ENCODE measurements at places on chromosomes 6 and 20. TPM values are rescaled to one million over a fixed set of nuclear protein-coding genes. Genes with fewer than 3 reads are reported as not detected.

DNA sequence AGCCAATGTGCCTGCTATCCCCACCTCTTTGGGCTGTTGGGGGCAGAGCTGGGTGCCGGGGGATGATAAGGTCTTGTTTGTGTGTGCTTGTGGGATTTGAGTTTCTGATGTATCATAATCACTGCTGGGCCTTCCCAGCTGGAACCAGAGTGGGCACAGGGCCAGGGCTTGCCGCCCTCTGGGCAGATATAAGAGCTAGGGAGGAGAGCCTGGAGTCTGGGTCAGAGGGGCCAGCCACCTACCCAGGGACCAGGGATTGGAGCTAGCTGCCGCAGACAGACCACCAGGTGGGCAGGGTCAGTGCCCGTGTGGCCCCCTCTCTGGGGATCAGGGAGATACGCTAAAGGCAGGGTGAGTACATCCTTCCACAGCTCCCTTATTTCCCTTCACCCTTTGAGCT lies 3.1 kb upstream of the TLDC2 start:
- DNase-seq: no peak
- no peak overlapping the region for H3K27ac ChIP-seq
- H3K4me3 ChIP-seq: no peak overlapping the region
- no peaks in the 10 kb centered on the region for H3K4me1 ChIP-seq
- H3K27me3 ChIP-seq: no peaks in the 10 kb centered on the region

- H3K27ac ChIP-seq: no peak overlapping the region
- DNase-seq: no peak
- H3K27me3 ChIP-seq: peaks cover 14% of the 10 kb centered on the region
- no peak overlapping the region for H3K4me3 ChIP-seq
- H3K4me1 ChIP-seq: no peaks in the 10 kb centered on the region
Measured at GRCh38 chr20:61625246-61625645, 373.2 kb downstream of the CDH4 start.

DNA sequence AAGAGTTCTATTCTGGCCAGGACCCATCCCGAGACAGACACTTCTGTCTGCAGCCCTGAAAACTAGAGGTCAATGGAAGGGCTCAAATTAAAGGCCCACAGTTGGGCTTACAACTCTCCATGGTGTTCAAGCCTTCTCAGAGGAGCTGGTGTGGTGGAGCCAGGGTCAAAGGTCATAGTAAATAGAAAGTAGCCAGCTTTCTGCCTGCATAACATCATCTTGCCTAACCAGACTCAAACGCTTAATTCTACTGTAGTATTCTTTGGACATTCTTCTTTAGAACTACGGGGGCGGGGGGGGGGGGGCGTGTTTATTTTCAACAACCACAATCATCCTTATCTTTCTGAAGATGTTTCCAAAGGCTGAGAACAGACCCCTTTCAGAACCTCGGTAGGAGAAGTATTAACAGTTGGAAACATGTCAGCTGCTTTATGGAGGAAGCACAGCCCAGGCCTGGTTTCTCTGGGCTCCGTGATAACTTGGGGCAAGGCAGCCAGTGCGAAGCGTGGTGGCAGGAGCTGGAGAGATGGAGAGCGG lies 1.5 kb upstream of the RREB1 start:
- no peaks in the 10 kb centered on the region for H3K36me3 ChIP-seq
- DNase-seq: no peak
- H3K27ac ChIP-seq: peak overlapping the region; percentile 96

TRIM31 gene
- 0.11 TPM for total RNA-seq

DNA sequence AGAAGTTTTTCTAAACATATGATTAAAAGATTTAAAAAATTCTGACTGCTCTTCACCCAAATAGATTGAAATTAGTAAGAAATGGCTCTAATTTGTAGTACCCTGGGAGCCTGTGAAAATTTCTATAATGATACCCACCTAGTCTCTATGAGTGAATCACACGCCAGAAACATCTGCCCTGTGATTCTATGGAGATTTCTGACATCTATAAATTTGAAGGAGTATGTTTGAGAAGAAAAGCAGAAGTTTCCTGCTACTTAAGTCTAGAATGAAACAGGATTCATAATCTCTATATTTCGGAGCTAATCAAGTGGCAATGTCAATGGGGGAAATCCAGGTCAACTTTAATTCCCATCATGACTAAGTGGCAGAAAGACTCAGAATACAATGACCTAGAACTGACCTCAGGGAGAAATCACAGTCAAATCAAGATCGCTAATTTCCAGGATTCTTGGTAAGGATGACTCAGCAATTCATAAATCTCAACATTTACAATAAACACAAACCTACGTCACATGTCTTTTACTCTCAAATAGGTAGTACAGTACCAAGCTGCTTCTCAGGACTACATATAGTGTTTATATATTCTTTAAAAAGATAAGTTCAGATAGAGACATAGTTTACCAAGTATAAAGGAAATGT lies 186.2 kb upstream of the TNFAIP3 start:
- no peak overlapping the region for H3K27ac ChIP-seq
- H3K4me1 ChIP-seq: no peaks in the 10 kb centered on the region
- DNase-seq: no peak
- H3K4me3 ChIP-seq: no peak overlapping the region
- H3K36me3 ChIP-seq: no peaks in the 10 kb centered on the region

GRCh38 chr20:25040438-25040831 lies 17.5 kb downstream of the ACSS1 start:
- H3K4me1 ChIP-seq: peaks cover 5% of the 10 kb centered on the region
- DNase-seq: no peak
- no peaks in the 10 kb centered on the region for H3K27me3 ChIP-seq
- no peak overlapping the region for H3K27ac ChIP-seq

DNA sequence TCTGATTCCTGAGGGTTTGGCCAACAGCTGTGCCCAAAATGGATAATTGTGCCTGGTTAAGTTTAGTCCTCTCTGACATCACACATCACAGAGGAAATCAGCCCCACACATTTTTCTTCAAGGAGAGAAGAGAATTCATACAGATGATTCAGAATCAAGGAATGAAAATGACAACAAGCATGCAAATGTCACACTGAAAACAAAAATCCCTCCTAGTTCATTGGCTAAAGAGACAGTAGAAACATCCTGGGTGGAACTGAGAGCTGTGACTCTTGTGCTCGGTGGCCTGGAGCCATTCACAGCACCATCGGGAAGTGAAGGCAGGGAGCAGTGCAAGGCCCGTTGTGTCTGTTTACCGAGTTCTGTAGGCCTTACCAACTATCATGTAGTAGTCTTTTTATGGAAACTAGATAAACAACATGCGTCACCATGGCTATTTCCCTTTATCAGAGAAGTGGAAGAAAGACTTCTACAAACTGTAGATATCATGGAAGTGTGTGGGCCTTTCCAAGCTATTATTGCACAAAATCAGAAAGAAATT lies 81.7 kb upstream of the TENT5A start:
- no peak for DNase-seq
- H3K36me3 ChIP-seq: no peaks in the 10 kb centered on the region
- no peaks in the 10 kb centered on the region for H3K27me3 ChIP-seq
- no peak overlapping the region for H3K27ac ChIP-seq
- no peaks in the 10 kb centered on the region for H3K4me1 ChIP-seq

CLIC5 gene
- 0.22 TPM for total RNA-seq

GRCh38 chr6:75863784-75864183 lies 114.7 kb downstream of the MYO6 start:
- no peaks in the 10 kb centered on the region for H3K27me3 ChIP-seq
- peaks cover 5% of the 10 kb centered on the region for H3K4me1 ChIP-seq
- no peak overlapping the region for H3K4me3 ChIP-seq
- no peak overlapping the region for H3K27ac ChIP-seq
- no peak for DNase-seq

- DNase-seq: no peak
- no peak overlapping the region for H3K4me3 ChIP-seq
- no peaks in the 10 kb centered on the region for H3K4me1 ChIP-seq
- no peak overlapping the region for H3K27ac ChIP-seq
- H3K36me3 ChIP-seq: no peaks in the 10 kb centered on the region
- no peaks in the 10 kb centered on the region for H3K27me3 ChIP-seq
Measured at GRCh38 chr6:94389218-94389617, 969.9 kb upstream of the EPHA7 start.

- no peaks in the 10 kb centered on the region for H3K36me3 ChIP-seq
- H3K4me1 ChIP-seq: no peaks in the 10 kb centered on the region
- no peaks in the 10 kb centered on the region for H3K27me3 ChIP-seq
- H3K27ac ChIP-seq: no peak overlapping the region
- no peak for DNase-seq
Measured at GRCh38 chr20:41261790-41262717, 55.5 kb downstream of the ZHX3 start.

DNA sequence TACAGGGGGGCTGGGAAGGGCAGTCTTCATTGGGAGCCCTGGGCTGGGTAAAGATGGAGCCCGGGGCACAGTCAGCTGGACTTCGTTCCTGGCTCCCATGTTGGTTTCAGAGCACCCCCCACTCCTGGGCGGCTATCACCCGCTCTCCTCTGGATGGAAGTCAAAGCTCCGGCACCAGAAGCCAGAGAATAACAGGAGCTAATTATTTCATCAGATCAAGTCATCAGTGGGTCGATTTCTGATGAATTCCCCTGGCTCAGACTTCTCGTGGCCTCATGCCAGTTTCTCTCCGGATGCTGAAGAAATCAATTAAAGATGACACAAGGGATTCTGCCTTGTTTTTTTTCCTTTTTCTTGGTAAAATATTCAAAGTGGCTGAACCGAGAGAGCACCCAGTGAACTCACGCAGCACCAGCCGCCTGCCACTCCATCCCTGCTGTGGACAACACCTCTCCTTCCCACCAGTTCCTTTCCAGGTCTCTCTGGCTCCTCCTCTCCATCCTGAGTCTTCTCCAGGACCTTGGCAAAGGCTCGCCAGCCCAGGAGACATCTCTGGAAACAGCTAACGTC lies 22.5 kb downstream of the SULF2 start:
- DNase-seq: no peak
- 0 out of 2 replicates have a peak overlapping the region, but pooled peaks have one; percentile 52 for H3K27ac ChIP-seq
- no peak overlapping the region for H3K4me3 ChIP-seq

DNA sequence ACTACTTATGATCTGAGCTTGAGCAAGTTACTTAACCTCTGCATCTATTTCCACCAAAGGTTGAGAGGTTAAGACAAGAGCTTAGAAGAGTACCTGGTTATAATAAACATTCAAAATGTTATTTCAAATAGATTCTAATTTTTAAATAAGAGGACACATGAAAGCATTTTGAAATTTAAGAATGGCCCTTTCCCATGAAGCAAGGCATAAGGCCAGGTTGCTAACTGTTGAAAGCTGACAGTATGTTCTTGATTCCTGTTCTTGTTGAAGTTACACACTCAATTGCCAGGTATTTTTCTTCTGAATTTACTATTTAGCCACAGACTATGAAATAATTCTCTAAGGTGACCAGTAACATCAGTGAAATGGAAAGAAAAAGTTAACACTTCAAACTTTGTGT lies 14.5 kb downstream of the C6orf62 start:
- no peak overlapping the region for H3K27ac ChIP-seq
- no peak for DNase-seq
- H3K36me3 ChIP-seq: peaks cover 71% of the 10 kb centered on the region
- no peak overlapping the region for H3K4me3 ChIP-seq

- H3K4me1 ChIP-seq: peaks cover 24% of the 10 kb centered on the region
- H3K4me3 ChIP-seq: no peak overlapping the region
- DNase-seq: no peak
Measured at GRCh38 chr20:37439223-37439933, 81.7 kb upstream of the NNAT start.

DNA sequence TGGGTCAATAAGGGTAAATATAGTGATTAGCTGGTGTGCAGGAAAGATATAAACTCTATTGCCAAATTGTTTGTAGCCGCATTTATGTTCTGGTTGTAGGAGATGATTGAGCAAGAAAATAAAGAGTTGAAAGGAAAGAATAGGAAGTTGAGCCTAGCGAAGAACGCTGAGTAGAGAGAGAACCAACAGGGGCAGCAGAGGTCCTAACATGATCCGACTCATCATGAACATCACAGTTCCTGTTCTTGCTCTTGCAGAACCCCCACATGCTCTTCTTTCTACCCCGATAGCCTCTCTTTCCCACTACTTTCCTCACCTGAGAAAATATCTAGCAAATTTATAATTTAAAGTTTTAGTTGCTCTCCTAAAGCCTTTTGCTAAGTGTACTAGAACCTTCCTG lies 9.9 kb upstream of the ID4 start:
- H3K4me1 ChIP-seq: no peaks in the 10 kb centered on the region
- H3K27ac ChIP-seq: no peak overlapping the region
- H3K36me3 ChIP-seq: no peaks in the 10 kb centered on the region
- H3K27me3 ChIP-seq: no peaks in the 10 kb centered on the region
- no peak for DNase-seq
- no peak overlapping the region for H3K4me3 ChIP-seq

- no peaks in the 10 kb centered on the region for H3K27me3 ChIP-seq
- H3K4me3 ChIP-seq: no peak overlapping the region
- no peak overlapping the region for H3K27ac ChIP-seq
- H3K4me1 ChIP-seq: peaks cover 5% of the 10 kb centered on the region
- H3K36me3 ChIP-seq: no peaks in the 10 kb centered on the region
Measured at GRCh38 chr20:46468508-46468907, 44.9 kb downstream of the ZNF334 start.

DNA sequence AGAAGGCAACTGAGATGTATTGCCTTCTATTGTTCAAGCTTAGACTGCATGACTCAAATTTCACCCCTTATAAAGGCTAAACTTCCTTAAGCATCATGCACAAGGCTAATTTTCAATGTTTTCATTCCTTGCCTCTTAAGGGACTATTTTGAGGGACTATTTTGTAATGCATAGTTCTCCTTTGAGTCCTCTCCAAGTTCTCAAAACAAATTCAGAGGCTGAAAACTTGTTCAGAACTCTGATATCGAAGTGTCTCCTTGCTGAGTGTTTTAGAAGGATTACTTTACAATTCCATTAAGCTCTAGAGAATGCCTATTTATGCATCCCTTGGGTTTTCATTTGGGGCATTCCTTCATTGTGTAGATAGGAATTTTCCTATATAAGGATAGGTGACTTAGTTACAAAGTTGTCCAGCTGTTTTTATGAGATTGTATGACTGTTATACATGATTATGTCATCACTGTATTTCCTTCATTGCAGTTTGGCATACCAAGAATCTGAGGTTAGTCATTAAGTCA lies 41.7 kb downstream of the COL19A1 start:
- no peak overlapping the region for H3K4me3 ChIP-seq
- DNase-seq: no peak
- H3K27me3 ChIP-seq: no peaks in the 10 kb centered on the region
- no peak overlapping the region for H3K27ac ChIP-seq
- no peaks in the 10 kb centered on the region for H3K4me1 ChIP-seq
- H3K36me3 ChIP-seq: no peaks in the 10 kb centered on the region

SLC22A23 gene
- 33.8 TPM for total RNA-seq

TULP4 gene
- total RNA-seq: 52.8 TPM

DNA sequence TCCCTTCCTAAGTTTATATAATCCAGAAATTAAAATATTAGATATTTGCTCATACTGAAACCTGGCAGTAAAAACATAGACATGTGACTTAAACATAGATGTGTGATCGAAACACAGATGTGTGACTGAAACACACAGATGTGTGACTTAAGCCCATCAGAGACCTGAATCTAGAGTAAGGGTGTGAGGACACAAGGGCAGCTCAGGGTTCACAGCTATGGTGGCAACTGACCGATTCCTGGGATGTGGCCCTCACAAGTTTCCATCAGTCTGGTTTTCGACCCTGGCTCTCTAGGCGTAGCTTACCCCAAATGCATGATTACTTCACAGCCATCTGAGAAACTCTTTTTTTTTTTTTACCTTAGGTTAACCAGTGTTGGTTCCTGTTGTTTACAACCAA lies 137.0 kb downstream of the NRN1 start:
- no peaks in the 10 kb centered on the region for H3K4me1 ChIP-seq
- no peak overlapping the region for H3K27ac ChIP-seq
- no peak for DNase-seq

GRCh38 chr20:4942331-4942730 lies 59.0 kb downstream of the SLC23A2 start:
- no peak for DNase-seq
- peak overlapping the region; percentile 82 for H3K27ac ChIP-seq
- peaks cover 21% of the 10 kb centered on the region for H3K4me1 ChIP-seq
- no peaks in the 10 kb centered on the region for H3K36me3 ChIP-seq
